Epithelial cell of proximal tubule (primary cell): ENCODE measurements at places on chromosomes 16 and 17. TPM values are rescaled to one million over a fixed set of nuclear protein-coding genes. Genes with fewer than 3 reads are reported as not detected.

GRCh38 chr17:8968503-8968902 lies 3.0 kb upstream of the PIK3R5 start:
- no peak for DNase-seq

DNA sequence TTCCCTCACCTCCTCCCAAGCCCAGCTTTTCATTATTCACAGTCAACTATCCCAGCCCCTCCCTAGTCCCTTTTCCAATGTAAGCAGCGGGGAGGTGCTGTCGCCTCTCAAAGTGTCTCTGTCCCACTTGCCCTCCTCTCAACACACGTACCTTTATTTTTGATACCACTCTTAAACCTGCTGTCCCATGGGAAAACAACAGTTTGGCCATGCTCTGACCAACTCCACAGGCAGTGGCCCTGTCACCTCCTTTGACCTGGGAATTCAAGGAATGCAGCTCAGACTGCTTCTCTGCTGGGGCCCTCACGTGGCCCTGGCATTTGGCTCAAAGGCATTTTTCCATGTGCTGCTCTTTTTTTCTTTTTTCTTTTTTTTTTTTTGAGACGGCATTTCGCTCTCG lies 4.2 kb downstream of the LYRM9 start:
- peak; percentile 82 for DNase-seq

DNA sequence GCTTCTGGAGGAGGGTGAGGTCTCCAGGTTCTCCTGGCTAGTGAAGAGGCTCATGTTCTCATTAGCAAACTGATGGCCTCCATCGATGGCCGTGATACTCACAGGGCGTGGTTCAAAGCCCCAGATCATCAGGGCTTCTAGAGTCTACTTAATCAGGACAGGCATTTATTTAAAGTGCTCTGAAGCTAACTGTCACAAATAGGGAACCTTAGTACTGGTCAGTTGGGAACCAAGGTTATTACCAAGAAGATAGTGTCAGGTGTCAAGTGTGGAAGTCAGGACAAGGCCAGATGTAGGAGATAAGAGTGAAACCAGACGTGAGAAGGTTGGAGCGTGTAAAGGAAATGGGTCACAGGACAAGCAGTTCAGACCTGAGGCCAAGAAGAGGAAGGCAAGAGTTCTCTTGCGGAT lies 56.9 kb downstream of the PIGL start:
- DNase-seq, result no peak

DNA sequence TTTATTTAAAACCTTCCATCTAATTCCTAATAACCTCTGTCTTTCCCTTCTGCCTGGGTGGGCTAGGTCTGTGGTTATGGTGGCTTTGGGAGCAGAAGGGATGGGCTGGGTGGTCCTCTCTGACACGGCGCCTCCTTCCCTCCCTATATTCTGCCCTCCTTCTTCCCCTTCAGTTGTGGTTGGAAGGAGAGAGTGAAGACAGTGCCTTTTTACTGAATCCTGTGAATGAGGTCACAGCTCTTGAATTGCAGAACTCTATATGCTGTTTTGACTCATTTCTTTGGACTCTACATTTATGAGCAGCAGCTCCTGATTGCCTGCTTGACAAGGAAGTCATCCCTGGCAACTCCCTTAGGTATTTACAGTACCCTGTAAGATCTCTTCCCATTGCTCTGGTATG lies 256.0 kb upstream of the ELAC2 start:
- no peak for DNase-seq

GRCh38 chr17:81918832-81919545 lies 1.0 kb upstream of the SIRT7 start:
- no peak for DNase-seq

OSGIN1 gene
- 3.7 and 6.1 TPM in 2 replicates for total RNA-seq

OR1F1 gene
- 0.52 TPM in 1 of 2 replicates, not detected in the other for total RNA-seq

C16orf54 gene
- not detected in 2 replicates for total RNA-seq

PLEKHH3 gene
- total RNA-seq, result 8.5 and 19.1 TPM in 2 replicates

DNA sequence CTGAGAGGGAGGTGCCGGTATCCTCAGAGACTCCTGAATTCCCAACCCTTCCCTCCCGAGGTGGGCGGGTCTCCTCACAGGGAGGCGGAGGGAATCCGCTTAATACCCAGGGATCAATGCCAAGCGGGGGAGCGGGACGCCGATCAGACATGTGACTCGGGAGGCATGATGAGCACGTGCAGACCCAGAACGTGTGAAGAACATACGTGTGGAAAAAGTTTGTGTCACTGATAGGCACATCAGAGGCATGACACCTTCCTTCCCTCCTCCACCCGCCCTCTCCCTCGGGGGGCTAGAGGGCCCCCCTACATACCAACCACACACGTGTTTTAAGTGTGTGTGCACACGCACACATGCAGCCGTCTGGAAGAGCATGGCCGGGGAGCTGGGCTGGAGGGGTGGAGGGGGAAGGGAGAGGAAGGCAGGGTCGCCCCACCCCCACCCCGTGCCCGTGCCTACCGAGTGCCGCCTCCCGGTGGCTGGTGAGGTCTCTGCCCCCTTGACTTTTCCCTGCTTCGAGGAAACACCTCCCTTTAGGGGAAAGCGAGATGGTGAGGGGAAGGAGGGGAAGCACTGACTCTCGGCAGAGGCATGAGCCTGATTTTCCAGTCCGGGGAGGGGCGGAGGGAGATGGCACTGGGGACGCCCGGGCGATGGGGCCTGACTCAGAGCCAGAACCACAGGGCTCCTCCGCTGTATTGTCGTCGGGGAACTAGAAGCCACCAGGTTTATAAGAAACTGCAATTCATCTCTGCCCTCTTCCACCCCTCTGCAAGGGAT lies 12.1 kb upstream of the TBX21 start:
- no peak for DNase-seq

DNA sequence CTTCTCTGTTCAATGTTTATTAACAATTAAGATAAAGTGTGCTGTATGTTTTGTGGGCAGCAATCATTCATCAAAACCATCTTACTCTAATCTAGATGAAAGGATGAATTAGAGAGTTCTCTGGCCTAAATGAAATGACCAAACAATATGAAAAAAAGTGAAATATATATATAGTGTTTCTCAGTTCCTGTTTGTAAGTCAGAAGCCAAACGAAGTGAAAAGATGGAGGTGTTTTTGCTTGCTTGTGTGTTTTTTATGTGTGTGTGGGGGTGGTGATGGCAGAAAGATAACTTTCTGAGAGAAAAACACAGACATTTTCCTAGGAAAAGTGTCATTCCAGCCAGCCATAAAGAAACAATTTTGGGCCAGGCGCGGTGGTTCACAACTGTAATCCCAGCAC lies 138.6 kb downstream of the CDH8 start:
- DNase-seq, result no peak

IGF2BP1 gene
- total RNA-seq, result 9.0 and 15.7 TPM in 2 replicates

GRCh38 chr17:58587713-58588117 lies 73.3 kb upstream of the MTMR4 start:
- DNase-seq, result no peak

DNA sequence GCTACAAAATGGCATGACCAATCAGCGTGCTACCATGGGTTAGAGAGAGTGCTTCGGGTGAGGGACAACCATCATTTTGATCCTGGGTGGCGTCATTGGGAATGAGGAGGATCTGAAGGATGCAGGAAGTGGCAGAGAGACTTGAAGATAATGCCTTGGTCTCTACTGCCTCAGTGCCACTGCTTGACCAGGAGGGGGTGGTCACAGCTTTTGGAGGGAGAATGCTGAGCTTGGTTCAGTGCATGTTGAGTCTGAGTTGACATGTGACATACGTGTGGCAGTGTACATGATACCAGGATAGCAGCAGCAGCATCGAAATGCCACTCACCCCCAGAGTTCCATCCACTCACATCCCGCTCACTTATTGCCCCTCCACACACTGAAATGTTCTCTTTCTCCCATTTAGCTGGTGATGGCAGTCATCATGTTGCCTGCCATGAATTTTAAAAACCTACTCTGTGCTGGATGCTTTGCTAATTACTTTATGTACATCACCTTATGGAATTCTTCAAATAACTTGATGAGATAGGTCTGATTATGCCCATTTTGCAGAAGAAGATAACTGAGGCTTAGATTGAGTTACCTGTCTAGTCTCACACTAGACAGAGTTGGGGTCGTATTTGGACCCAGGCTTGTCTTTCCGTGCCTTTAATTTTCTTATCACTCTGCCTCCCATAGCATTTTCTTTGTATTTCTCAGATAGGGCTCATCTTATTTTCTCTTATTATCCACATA lies 36.7 kb downstream of the ARSG start:
- DNase-seq, result no peak

- DNase-seq, result no peak
Measured at GRCh38 chr17:53135969-53136368, 686.8 kb upstream of the KIF2B start.

DNA sequence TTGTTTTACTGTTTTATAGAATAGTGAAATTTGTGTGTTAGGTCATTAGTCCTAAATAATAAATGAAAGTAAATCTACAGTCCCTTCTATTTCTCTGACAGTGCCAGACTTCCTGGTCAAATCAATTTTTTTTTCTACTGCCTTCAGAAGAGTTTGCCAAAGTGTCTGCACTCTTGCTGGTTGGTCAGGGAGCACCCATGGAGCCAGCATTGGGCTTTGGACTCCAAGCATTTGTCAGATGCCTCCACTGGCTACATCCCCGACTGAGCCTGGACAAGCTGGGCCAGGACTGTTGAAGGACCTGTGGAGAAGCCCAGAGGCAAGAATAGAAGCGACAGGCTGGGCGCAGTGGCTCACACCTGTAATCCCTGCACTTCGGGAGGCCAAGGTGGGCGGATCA lies 53.7 kb downstream of the ELAC2 start:
- no peak for DNase-seq

ZFP3 gene
- total RNA-seq, result 1.2 and 1.7 TPM in 2 replicates

DNA sequence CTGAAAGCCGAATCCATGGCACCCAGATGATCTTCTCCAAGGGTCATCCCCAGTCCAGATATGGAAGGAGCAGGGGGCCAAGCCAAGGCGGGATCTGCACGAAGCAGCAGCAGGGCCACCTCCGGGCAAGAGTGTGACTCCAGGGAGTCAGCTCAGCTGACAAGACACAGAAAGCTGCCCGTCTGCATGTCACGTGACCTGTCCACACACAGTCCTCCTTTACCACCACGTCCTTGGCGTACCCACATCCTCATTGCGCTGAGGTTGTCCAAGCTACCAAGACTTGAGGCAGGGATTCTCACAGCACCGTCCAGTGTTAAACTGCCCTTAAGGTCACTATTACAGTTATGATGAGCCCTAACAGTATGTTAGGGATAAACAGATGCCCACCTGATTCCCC lies 11.3 kb upstream of the CYTH1 start:
- DNase-seq, result no peak

DNA sequence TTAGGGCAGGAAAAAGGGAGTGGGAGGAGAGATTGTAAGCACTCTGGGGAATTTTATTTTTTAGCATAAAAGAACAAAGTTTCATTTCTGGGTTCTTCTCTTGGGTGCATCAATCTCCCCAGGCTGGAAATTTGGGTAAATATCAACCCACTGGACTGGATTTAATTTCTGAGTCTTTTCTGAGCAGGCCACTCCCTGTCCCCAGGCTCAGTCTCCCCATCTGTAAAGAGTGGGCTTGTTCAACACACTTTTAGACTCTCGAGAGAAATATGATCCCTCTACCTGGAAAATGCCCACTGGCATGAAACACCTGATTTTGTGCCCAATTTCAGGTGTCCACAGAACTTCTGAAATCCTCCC lies 617 bp upstream of the VTN start:
- DNase-seq, result no peak

- no peak for DNase-seq
Measured at GRCh38 chr16:84800158-84800978, 19.4 kb upstream of the CRISPLD2 start.

GRCh38 chr16:3528406-3528805 lies 27.6 kb downstream of the CLUAP1 start:
- no peak for DNase-seq

DNA sequence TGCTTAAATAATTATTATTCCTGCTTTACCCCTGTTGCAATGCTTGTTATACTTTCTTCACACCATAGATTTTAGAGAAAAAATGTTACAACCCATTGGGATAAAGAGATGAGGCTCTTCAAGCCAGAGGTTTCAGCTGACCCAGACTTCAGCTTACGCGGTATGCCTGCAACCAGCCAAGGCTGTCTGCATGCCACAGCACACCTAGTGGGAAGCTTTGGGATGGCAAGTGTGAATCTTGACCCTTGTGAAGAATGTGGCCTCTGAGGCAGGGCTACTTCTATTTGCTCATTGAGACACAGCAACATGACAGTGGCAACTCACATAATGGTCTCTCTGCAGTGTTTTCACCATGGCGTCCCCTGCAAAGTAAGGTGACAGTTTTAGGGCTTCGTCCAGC lies 193.9 kb upstream of the PIRT start:
- DNase-seq, result no peak

GRCh38 chr16:35823342-35823741 lies 2363.9 kb downstream of the TP53TG3F start:
- DNase-seq, result no peak

- no peak for DNase-seq
Measured at GRCh38 chr16:64621616-64622015, 500.2 kb downstream of the CDH11 start.

GRCh38 chr17:41773190-41773588 lies 13.3 kb downstream of the JUP start:
- DNase-seq, result peak; percentile 45

DNA sequence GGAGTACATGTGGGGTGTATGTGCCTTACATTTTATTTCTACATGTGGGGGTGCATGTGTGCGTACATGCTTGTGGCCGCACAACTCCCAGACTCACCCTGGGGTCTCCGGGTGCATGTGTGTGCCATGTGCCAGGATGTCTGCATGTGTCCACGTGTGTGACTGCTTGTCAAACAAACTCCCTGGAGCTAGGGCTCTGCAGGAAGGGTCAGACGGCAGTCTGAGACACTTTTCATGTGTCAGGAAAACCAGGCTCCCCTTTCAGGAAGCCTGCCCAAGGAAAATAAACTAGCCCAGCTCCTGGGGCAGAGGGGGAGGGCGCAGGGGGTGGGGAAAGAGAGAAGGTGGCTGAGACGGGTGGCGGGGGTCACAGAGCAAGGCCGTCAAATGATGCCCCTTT lies 44.7 kb downstream of the FZD2 start:
- DNase-seq, result no peak

GRCh38 chr16:59527206-59527997 lies 793.3 kb upstream of the GOT2 start:
- DNase-seq, result no peak

CLEC19A gene
- total RNA-seq, result not detected in 2 replicates

DNA sequence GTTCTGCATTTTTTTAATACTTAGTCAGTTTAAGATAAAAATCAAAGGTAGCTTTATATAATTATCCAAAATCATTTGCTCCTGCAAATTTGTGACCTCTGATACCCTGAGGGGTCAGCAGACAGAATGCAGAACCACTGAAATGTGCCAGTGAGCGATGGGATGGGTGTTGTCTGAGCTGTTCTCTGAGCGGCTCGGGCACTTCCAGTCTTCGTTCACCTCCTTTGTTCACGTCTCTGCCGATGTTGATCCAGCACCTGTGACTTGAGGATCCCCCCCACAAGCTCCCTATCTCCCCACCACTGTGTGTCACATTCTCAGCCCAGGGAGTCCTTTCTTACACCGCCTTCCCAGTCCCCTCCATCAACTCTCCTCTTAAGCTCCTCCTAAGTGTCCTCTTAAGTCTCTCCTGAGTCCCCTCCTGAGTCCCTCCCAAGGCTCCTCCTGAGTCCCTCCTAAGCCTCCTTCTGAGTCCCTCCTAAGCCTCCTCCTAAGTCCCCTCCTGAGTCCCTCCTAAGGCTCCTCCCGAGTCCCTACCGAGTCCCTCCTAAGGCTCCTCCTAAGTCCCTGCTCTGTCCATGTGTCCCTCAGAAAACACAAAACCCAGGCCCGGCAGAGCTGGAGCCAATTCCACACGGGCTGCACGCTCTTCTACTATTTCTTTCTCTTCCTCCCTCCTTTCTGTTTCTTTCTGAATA lies 47.5 kb downstream of the RNF213 start:
- DNase-seq, result no peak

GRCh38 chr16:71927383-71927782 lies 32.1 kb downstream of the IST1 start:
- DNase-seq, result peak; percentile 59

SPATA33 gene
- total RNA-seq, result 8.1 and 8.2 TPM in 2 replicates
